NCI-H2171 (cell line): ENCODE measurements at places on chromosomes 13 and 19.

DNA sequence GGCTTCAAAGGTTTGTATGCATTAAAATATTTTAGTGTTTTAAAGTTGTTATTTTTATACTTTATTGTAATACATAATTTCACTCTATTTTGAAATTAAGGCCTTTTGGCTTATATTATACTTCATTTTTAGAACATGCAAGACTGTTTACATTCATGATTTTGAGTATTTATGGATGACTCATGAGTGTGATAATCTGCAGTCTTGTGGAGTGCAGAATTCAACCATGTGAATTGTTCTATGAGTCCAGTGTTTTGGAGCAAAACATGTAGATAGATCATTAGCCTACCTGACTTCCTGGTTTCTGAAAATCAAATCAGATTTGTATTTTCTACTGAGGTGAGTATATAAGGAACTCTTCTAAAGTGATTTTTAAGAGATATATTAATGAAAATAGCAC lies 241.8 kb downstream of the PCCA start:
- no peak for DNase-seq

GRCh38 chr13:39599012-39599411 lies 4.0 kb downstream of the LHFPL6 start:
- no peak for DNase-seq

DNA sequence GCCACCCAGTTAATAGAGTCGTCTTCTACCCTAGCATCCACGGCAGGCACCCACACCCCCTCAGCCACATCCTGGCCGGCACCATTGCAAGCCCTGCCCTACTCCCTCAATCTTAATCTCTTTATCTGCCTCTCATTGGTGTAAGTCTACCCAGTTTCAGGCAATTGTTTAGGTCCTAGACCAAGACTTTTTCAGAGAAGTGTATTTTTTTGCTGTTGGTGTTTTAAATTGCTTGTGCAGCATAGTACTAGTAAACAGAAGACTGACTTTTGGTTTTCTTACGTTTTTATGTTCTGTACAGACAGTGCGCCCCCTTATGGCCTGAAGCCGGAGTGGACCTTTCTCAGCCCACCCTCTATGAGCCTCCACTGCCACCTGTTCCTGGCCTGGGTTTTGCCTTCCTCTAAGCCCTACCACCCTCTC lies 2.3 kb upstream of the LCP1 start:
- DNase-seq = no peak

GRCh38 chr19:29014857-29015436 lies 198.0 kb downstream of the UQCRFS1 start:
- no peak for DNase-seq

DNA sequence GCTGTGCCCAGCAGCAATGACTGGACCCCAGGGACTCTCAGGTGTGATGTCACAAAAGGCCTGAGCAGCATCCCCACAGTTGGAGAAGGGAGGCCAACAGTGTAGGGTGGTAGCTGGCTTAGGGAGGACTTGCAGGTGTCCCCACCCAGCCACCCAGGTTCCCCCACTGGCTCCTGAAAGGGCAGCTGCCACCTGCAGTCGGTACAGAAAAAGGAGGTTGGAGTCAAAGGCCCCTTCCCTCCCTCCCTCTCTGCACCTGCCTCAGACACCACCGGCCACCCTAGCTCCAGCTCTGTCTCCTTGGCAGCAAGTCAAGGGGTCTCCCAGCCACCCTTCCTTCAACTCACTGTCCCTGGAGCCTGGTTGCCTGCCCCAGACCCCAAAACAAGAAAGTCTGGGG lies at the start of gene PCP2:
Gene PCP2, minus strand, starts transcription at position 22 of the 400 bp plus-strand sequence. CDS start 262 bp downstream, outside the sequence.
- DNase-seq = no peak

- no peak for DNase-seq
Measured at GRCh38 chr13:61415749-61416148, at the start of gene PCDH20. TSS of gene PCDH20 (minus strand) at chr13:61415849. CDS start at chr13:61415158, 691 bp downstream.

DNA sequence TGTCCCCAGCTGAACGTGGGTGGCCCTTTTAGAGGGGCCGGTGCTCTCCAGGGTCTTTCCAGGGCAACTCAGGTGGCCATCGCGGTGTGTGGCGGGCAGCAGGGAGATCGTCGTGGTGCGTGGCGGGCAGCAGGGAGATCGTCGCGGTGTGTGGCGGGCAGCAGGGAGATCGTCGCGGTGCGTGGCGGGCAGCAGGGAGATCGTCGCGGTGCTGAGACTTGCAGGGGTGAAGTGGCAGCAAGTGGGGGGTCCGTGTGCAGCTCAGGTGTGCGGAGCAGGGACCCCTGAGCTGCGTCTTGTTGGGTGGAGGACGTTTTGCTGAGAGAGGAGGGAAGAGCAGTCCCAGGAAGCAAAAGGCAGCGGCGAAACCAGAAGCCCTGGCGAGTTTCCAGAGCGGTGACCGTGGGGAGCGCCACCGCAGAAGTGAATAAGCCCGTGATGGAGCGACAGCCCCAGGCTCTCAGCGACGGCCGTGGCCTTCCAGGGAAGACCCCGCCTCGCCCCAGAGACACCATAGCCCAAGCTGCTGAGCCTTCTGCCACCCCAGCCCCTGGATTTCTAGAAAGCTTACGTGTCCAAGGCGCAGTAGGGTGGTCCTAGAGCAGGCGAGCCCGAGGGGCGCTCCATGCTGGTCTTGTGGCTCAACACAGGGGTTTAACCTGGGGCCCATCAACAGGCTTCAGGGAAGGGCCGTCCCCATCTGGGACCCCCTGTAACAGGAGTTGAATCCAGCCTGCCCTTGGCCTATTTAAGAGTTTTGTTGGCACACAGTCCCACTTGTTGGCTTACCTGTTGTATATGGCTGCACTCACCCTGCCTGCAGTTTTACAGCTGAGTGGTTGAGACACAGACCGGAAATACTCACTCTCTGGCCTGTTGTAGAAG lies 5.4 kb downstream of the NCLN start:
- no peak for DNase-seq

DNA sequence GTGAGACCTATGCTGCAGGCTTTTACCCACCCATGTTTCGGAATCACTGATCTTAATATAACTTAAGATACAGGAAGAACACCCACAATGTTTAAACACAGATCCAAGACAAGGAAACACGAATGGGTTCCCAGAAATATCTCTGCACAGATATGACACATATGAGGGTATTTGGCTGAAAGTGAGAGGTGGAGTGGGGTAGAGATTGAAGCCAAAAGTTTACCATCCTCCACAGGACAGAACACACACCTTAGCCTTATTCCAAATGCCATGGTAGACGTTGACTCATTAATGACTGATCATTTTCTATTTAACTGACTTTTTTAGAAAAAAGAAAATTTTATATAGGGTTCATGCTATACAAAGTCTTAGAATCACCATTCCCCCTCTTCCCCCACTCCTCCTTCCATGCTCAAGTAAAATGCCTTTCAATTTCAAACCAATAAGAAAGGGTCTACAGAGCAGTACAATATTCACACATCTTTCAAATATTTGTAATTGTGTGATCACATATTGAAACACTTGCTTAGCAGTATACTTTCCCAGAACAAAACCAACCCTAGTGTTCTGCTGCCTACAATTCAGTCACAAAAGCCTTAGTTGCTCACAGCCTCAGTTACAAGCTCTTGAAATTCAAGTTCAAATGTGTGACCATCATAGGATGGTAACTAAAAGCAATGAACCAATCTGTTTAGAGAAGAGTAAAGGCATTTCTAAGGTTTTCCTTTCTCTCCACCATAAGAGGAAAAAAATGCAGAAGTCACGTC lies 11.8 kb upstream of the DOCK9 start:
- no peak for DNase-seq

DNA sequence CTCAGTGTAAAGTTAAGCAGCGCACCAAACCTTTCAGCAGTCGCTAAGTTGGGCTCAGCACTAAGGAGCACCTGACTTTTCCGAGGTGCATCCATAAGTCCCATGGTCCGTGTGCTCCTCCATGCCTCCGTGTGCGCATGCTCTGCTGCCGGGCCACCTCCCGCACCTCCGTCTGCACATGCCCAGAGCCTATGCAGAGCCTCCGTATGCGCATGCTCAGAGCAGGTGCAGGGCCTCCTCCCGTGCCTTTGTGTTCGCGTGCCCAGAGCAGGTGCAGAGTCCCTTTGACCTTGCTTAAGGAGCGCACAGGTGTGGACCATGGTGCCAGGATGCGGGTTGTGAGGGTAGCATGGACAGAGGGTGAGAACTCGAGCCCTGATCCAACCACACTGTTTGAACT lies 46.0 kb downstream of the ATP11A start:
- no peak for DNase-seq

DNA sequence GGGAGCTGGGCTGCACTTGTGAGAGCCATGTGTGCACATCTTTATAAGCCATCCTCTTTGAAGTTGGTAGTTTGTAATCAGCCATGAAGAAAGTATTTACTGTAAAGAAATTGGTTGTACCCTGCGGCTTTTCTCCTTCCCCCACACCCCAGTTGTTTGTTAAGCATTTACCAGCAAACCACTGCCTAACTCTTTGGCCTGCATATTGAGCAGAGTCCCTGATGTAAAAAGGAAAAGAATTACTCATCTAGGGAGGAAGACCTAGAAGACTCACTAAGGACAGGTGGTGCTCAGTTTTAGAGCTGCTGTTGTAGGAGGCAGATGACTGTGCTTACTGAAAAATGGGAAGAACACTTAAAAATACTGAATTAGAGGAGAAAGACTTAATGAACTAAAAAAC lies 245.3 kb downstream of the PCCA start:
- peak; percentile 19 for DNase-seq

GRCh38 chr13:34247596-34247995 lies 429.6 kb downstream of the RFC3 start:
- DNase-seq = no peak

DNA sequence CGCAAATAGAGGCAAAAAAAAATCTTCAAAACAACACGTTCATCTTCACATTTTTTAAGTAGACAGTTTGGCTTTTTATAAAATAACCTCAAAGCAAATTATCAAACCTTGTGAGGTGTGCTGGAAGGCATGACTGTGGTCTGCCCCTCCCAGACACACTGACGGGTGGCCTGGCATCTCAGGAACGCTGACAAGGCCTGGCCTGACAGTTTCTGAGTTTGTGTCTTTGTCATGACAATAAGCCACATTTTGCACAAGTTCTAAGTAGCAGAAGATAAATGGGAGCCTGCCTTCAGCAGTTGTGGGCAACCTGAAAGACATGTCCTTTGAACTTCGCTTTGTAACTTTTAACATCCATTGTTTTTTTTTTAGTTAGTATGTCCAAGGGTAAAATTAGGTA lies 38.5 kb downstream of the SOX21 start:
- DNase-seq = no peak

DNA sequence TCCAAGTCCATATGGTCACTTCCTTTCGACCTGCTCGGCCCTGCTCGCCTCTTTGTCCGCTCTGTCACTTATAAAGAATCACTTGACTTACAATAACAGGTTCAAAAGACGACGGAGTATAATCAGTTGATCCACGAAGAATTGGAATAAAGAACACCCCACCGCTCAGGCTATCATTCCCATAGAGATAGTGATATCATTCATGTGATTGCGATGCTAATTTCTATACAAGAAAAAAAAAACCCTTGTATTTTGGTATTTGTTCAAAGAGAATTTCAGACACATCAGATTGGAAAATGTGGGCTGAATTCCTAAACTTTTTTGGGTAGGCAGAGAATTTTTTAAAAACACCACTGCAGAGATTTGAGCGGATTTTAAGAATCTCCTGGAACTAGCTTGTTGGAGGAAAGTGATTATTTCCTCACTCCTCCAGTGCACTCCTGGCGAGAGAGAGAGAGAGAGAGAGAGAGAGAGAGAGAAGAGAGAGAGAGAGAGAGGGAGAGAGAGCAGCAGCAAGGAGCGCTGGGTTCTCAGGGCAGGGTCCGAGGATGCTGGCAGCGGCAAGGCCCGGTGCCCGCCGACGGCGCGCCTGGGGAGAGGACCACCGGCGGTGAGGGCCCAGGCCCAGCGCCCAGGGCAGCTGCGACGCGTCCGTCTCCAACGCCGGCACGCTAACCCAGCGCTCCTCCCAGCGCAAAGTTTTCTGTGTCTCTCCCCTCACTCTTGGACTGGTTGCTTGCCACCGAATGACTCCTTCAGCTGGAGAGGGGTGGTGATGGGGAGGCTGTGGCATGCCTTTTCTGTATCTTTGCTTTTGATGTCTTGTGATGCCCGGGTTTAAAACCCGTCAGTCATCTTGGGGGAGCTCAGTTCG lies 149.0 kb upstream of the ZNF536 start:
- DNase-seq = no peak

- DNase-seq = peak; percentile 3
Measured at GRCh38 chr13:102128216-102128810, 273.5 kb downstream of the FGF14 start.
